T47D (cell line): ENCODE measurements at places on chromosomes 16 and 17.

DNA sequence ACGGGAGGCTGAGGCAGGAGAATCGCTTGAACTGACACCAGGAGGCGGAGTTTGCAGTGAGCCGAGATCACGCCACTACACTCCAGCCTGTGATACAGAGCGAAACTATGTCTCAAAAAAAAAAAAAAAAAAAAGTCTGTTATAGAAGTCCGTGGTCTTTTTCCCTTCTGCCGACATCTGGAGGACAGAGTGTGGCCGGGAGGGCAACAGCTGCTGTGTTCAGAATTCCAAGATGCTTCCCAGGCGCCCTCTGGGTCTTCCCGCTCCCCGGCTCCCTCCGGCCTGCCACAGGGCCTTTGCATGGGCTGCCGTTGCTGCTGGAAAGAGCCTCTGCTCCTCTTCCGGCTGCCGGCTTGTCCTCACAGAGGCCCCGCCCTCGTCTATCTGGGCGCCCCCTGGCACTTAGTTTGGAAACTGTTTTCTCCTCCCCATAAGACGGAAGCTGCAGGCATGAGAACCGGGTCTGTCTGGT is 2.4 kb upstream of the CACNA1H start:
- DNase-seq, result peak; percentile 52

GRCh38 chr16:66619534-66620428 is 15.3 kb downstream of the CMTM3 start:
- no peak for DNase-seq

- no peak for DNase-seq
Measured at GRCh38 chr17:66533572-66533971, 231.2 kb downstream of the PRKCA start.

DNA sequence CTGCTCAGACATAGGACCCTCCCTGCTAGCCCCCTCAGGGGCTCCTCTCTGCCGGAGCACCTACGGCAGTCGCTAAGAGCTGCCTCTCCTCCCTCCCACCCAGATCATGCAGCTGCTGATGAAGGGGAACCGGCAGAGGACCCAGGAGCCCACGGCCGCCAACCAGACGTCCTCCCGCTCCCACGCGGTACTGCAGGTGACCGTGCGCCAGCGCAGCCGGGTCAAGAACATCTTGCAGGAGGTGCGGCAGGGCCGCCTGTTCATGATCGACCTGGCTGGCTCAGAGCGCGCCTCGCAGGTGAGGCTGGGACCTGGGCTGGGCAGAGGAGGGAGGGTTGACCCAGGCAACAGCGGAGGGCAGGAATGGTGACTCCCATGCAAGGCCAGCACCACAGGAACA is 17.0 kb downstream of the BTBD17 start:
- no peak for DNase-seq

DNA sequence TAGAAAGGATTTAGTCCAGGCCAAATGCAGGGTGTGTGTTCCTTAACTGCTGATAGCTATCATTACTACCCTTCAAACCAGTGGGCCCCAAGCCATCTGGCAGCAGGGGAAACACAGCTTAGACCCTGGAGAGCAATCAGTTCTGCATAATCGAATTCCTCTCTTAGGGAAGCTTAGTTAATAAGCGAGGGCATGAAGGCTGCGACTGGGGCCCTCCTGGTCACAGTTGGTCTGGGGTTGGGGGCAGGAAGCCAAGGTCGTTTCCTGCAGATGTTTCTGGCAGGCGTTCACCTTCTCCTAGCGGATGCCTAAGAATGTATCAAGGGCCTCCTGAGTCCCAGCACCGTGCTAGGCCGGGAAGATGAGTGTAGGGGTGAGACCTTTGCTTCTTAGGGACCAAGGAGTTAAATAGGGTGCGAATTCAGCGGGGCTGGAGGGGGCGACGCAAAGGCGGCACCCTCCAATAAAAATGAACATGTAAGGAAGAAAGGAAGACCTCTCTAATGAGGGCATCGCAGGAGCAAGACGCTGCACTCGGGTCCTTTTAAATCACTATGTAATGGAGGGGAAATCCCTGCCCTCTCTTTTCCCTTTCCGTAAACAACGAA is 16.5 kb upstream of the EEF2K start:
- no peak for DNase-seq

DNA sequence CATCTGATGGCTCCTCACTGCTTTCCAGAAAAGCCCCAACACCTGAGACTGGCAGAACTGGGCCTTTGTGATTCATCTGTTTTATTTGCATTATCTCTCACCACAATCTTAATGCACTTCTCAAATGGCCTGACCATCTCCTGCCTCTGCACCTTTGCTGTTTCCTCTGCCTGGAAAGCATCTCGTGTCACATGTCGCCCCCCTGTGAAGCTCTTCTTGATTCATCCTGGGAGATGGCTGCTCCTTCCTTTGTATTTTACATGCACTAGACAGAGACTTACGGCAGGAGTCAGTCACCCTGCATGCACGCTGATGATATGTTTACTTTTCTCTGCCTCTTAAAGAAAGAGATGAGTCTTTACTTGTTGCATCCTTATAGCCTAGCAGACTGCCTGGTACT is 30.0 kb downstream of the HNF1B start:
- DNase-seq, result no peak

- DNase-seq, result no peak
Measured at GRCh38 chr17:66541461-66542128, 239.2 kb downstream of the PRKCA start.

- no peak for DNase-seq
Measured at GRCh38 chr17:53807286-53807685, 15.4 kb upstream of the KIF2B start.

- peak; percentile 62 for DNase-seq
Measured at GRCh38 chr17:72421128-72422092, 300.6 kb downstream of the SOX9 start.

DNA sequence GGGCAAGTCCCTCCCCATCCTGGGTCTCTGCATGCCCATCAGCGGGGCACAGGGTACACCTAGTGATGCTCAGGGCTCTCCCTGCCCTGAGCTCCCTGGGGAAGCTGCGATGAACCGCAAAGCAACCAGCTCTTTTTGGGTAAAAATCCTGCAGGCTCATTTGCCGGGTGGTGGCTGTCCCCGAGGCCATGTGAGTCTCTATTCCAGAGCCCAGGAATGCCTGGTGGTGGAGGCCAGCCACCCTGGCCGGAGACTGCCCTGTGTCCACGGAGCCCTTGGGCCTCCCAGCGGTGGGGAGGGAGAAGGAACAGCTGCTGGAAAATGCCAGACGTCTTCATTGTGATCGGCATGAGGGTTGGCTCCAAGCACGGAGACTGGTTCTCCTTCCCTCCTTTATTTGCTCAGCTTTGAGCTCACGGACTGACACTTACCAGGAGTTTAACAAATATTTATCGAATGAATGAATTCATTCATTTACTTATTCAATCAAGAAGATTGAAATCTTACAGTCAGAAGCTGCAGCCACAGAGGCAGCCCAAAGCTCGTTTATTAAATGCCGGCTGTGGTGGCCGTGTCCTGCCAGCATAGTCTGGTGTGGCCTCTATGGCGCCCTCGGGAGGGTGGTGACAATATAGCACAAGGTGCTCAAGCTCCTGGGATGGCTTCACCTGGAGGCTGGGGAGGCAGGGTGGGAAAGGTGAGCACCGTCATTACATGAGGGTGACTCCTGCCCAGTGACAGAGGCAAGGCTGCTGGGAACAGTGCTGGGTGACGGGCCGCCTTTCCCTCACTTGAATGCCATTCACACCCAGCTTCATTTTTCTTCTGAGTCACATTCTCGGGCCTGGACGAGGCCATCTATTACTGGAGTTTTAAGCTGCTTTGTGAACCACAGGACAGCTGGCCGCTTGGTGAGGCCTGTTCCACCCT is 31.1 kb upstream of the JPH3 start:
- peak; percentile 88 for DNase-seq

- DNase-seq, result no peak
Measured at GRCh38 chr16:87671715-87672270, 69.5 kb downstream of the JPH3 start.

DNA sequence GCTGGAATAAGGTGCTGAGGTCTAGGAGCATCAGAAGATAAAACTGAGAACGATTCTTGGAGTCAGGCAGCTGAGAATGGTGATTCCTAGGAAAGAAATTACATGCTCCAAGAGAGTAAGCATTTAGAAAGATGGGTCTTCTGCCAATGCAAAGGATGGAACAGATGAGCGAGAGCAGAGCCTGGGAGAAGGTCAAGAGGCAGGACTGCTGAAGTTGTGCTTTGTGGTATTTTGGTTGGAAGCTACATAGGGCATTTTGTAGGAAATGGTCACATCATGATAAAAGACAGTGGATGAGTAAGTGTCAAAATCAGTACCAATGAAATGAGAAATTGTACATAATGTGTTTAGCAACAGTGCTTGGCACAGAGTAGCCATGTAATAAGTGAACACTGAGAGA is 1.4 kb upstream of the CRYM start:
- no peak for DNase-seq

DNA sequence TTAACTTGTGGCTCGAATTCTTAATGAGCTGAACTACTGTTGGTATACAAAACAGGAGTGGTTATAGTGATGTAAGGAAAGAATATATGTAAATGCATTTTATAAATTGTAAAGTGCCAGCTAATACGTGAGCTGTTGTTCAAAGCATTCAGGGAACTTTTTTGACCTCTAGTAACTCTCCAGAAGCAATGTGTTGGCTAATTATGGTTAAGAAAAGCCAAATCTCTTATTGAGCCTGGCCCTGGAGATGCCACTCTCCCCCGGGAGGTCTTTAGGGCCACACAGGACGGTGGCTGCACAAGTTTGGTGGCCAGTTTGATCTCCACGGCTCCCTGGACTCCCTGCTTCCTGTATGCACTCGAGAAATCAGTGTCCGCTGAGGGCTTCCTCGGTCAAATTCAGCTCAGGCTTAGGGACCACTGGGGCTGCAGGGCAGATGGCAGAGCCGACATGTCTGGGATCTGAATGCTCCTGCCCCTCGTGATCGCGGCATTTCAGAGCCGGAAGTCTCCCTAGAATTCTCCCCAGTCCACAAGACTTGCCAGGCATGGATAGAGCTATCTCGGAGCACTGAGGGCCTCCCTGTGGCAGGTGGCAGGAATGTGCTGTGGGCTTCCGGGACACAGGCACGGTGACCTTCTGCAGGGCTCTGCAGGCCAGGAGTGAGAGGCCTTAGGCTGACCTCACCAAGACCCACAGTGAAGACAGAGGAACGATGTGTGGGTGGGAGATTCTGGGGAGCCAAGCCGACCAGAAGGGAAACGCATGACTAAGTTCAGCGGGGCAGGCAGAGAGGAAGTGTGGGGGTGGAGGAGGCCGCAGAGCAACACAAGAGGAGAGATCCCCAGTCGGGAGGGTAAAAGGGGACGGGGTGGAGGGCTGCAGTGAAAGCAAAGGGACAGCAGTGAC is 18.6 kb upstream of the PITPNM3 start:
- no peak for DNase-seq

DNA sequence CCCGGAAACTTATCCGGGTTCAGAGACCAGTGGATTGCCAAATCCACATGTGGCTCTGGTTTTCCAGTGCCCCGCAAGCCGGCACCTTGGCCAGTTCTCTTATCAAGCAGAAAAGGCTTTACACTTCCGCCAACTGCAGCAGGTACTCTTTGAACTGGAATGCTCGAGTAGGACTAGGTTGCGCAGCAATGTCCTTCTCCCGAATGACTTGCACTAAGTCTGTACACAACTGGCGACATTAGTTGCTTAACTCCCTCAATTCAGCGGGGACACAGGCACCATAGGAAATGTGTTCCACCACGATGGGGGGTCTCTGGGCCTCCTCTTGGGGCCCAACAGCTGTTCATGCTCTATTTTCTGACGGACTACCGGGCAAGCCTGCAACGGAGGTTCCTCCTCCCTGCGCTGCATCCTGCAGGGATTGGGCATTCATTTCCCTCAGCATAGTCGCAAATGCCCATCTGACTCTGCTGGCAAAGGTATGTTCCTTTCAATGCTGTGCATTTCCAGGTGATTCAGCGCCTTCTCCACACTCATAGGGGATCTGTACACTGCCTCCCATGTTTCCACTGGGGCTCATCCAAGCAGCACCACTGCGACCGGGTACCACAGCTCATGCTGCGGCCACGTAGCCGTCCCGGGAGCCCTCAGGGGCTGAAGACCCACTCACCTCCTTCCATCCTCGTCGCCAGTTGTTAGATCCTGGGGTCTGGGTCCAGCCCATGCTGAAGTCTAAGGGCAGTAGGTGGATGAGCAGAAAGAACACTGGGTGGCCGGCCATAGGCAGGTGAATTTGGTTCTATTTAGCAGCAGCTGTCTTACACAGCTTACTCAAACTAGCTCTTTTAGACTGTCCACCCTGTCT is 34.2 kb upstream of the APPBP2 start:
- no peak for DNase-seq

GRCh38 chr17:82148997-82149396 is 51.0 kb upstream of the FASN start:
- DNase-seq, result no peak

DNA sequence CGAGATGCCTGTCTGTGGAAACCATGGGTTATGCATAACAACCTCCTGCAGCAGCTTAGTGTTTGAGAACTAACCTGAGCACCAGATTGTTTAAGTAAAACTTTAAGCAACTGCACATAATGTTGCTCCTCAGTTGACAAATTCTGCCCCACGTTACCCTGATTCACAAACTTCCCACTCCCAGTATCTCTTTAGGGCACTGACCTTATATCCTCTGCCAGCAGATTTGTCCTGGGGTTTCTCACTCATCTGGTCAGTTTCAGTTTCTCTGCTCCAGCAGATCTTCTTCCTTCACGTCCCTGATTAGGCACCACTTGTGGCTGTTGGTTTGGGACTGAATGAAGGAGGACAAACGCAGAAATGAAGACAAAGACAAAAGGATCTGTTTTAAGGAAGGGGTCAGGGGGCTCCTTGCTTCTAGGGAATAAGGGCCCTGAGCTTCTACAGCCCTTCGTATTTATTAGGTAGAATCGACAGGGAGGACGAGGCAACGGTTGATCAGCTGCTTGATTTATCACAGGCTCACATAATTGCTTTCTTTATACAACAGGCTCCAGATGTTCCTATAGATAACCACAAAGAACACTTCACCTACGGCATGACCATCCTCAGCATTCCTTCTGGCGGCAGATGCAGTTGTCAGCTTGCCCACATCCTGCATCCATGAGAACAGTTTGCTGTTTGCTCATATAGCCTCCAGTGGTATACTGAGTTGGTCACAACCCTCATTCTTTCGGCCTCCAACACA is 13.5 kb upstream of the ZNF689 start:
- DNase-seq, result peak; percentile 60

DNA sequence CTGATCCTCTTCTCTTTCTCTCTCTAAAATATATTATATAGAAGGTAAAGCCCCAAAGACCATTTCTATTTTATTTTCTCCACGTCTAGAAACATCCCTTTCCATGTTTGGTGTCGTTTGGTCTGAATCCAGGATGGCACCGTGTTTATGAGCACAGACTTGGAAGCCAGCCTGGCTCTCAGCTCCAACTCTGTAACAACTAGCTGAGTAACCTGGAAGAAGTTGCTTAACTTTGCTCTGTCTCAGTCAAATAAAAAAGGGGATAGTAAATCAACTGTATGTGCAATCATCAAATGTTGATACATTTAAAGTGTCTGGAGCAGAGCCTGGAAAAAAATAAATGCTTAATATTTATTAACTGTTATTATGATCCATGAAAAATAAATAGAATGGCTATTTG is 249.8 kb upstream of the MAF start:
- DNase-seq, result no peak
